ENCODE measurements at places on chromosomes 7 and 10.
A peak's percentile ranks its signal among the peaks of the same experiment; 100 is the strongest.

GRCh38 chr7:11379641-11380040, 406.0 kb downstream of the PHF14 start:
- DNase-seq, result no peak

GRCh38 chr7:150784954-150785353, 15.2 kb downstream of the TMEM176B start:
- DNase-seq, result no peak

DNA sequence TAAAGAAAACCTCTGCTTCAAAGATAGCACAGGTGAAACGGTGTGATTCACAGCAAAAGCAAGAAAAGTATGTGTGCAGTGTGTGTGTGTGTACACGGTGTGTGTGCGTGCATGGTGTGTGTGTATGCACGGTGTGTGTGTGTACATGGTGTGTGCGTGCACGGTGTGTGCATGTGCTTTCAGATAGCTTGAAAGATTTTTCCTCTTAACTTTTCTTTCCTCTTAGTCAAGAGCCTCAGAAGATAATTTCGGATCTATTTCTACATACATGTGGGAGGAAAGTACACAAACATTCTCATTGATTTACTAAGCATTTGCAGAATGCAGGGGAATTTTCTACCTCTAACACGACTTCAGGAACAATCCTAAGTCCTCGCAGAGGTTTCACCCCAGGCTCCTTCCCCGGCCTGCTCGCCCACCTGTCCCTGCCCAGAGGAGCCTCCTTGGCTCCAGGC, 2.9 kb downstream of the FGFR2 start:
- DNase-seq, result no peak

DNA sequence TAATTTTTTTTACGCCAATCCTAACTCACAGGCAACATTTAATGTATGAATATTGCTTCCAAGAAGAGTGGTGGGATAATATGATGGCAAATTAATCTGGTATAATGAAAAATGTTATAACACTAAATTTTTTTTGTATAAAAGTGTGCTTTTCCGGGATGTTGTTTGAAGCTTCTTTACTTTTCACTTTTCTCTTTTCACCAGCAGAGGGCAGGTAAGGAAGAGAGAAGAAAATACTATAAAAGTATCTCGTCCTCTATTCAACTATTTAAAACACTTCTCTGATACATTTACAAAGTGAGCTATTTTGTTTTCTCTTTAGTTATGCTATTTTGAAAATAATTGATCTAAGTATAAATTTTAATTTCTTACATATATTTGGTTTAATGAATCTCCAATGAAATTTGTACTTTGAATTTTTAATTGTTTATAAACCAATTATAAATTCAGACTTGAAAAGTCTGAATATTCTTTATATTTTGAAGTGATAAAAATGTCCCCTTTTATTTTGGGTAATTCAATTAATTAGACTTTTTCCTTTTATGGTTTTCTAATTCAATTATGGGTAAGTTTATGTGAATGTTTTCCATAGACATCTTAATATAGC, 20.7 kb upstream of the CFTR start:
- DNase-seq, result no peak

DNA sequence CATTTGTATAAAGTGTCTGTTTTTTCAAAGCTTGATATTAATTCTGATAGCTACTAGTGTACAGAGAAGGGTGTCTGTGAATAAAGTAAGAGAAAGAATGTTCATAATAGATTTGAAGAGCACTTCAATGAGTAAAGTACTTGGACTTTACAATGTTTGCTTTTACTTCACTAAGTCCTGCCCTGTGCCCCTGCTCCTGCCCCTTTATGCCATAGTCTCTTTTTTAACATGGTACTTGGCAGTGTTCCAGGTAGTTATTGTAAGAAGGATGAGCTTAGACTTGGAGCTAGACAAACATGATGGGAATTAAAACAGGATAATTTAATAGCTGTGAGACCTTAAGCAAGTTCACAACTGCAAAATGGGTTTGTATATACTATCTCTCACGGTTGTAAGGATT, 41.0 kb downstream of the ZEB1 start:
- no peak for DNase-seq

- DNase-seq, result no peak
Observed at GRCh38 chr7:17094963-17095574, 203.4 kb upstream of the AHR start.

DNA sequence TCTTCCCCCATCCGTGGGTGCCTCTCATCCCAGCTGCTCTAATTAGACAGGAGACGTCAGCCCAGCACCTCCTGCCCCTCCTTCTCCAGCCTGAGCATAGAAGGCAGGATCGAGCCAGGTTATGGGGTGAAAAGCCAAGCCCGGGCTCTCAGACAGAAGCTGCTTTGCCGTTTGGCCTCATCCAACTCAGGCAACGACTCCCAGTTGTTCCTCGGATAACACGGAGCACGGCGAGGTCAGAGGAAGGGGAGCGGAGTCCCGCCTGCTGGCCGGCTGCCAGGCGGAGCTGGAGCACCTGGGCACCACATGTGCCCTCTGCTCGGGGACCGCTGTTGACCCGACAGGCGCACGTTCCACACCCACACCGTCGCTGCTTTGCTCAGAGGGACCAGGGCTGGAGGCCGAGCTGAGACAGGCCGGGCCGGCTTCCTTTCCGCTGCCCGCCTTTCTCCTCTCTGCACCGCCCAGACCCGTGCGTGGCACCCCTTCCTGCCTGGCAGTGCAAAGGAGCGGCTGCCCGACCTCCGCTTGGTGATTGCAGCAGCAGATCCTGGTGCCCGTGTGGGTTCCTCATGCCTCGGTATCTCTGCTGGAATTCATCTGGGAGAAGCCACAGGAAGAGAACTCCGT, 21.6 kb upstream of the UNCX start:
- no peak for DNase-seq

- peak; percentile 47 for DNase-seq
Observed at GRCh38 chr10:124992462-124993344, 50.8 kb downstream of the ZRANB1 start.

DNA sequence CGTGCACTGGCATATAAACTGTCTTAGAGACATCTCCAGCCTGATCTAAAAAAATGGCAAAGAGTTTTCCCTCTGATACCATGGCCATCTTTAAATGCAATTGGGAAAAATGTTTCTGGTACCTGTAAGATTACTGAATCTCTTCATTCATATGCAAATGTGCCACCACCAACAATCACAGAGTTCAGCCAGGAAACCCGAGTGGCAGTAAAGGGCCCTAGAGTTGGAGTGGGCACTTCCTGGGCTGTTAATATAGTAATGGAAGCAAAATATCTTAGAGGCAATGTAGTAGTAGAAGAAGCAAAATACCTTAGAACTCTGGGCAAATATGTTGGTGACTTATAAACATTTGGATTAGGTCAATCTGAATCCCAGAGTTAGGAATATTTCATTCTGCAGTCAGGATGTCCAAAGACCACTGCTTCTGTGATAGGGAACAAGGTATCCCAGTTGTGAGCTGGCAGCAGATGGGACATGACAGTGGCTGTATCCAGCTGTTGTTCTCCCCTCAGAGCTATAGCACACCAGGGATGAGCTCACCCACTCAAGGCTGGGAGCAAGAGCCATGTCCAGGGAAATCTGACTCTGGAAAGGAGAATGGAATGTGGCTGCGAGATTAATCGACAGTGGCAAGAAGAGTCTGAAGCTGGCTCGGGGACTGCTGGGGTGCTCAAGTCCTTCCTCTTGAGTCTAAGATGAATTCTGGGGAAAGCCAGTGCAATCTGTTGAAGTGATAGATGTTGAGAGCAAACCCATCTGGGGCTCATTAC, 332.1 kb downstream of the PHTF2 start:
- no peak for DNase-seq

DNA sequence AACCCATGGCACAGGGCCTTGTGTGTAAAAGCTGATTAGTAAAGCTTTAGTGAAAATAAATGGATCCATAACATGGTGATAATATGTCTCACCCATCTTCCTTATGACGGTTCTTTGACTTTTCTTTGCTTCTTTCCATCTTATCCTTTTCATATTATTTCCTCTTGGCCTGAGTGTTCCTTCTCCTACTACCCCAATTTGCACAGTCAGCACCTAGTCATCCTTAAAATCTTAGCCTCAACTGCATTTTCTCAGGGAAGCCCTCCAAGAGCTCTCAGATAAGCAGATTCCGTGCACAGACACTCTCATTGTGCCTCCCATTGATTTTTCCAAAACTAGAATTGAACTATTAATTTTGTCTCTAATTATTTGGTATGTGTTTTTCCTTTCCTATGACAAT, 112.4 kb downstream of the PTN start:
- DNase-seq, result no peak

DNA sequence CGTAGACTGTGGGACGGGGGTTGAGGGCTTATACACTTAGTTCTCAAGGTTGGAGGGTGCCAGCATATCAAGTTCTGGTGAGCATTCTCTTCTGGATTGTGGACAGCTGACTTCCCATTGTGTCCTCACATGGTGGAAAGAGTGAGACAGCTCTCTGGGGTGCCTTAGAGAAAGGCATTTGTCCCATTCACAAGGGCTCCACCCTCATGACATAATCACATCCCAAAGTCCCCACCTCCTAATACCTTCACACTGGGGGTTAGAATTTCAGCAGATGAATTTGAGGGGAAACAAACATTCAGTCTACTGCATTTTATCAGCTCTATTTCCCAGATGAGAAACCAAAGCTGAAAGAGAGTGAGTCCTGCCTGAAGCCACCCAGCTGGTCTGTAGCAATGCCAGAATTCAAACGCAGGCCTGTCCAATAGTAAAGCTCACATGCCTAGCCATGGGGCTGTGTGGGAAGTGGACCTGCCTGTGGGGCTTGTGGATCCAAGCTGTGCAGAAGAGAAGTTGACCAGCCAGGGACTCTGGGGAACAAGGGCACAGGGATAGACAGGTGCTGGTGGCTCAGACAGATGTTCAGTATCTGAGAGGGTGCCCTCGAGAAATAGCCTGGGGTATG, 34.9 kb upstream of the LOXL4 start:
- no peak for DNase-seq

- DNase-seq, result no peak
Observed at GRCh38 chr7:72805526-72806494, 22.2 kb downstream of the TYW1B start.

GRCh38 chr7:105596866-105597265, 15.6 kb upstream of the EFCAB10 start:
- no peak for DNase-seq

- DNase-seq, result no peak
Observed at GRCh38 chr10:49025347-49025983, 85.8 kb upstream of the LRRC18 start.

DNA sequence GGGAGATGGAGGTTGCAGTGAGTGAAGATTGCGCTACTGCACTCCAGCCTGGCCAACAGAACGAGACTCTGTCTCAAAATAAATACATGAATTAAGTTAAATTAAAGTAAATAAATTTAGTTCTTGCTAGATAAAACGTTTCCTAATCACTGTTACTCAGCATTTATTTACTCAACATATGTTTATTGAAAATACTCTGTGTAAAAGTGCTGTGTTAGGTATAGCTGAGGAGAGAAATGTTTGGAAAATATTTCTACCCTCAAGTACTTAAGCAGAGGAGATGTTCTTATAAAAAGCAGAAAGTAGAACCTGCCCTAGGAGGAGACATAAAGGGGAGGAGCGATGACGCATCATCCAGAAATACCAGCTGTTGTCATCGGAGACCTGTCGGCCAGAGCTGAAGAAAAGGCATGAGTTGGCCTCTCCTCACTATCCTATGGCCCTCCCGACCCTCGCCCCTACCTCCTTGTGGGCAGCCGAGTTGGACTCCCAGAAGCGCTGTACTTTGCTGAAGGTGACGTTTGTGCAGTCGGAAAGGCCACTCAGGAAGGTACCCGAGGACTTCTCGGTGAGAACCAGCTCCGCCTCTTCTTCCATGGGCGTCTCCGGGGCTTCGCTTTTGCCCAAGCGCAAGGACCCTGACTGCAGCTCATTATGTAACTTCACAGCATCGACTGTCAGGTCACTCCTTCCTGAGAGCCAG, 1.1 kb downstream of the RRP12 start:
- DNase-seq, result no peak

Data from right renal pelvis (tissue), 4 donors.